ENCODE measurements at places on chromosomes 3 and 15.

GRCh38 chr3:33977227-33977626, 178.8 kb downstream of the PDCD6IP start:
- DNase-seq: no peak

GRCh38 chr15:62824111-62825015, 218.2 kb upstream of the TPM1 start:
- no peak for DNase-seq

- DNase-seq: no peak
Measured at GRCh38 chr3:197353867-197354567, 55.6 kb upstream of the DLG1 start.

DNA sequence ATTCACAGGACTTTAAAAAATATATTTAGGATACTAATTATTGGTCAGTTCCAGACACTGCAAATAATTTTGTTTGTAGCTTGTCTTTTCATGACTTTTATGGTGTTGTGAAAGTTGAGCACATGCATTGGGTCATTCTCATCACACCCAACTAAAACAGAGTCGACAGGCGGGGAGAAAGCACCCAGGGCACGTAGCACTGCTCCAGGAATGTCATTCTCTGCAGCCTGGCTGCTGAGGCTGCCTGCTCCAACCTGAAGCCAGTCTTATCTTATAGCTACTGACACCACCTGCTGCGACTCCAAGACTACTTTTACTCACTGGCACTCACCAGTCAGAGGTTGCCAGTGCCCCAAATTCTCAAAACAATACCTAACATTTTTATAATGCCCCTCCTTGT, 56.9 kb downstream of the ACAD9 start:
- no peak for DNase-seq

GRCh38 chr15:24916305-24917009, 38.3 kb upstream of the SNRPN start:
- DNase-seq: no peak
